ENCODE measurements at places on chromosomes 5 and 9.

- no peak for DNase-seq
Measured at GRCh38 chr5:87752362-87752761, 339.6 kb upstream of the CCNH start.

DNA sequence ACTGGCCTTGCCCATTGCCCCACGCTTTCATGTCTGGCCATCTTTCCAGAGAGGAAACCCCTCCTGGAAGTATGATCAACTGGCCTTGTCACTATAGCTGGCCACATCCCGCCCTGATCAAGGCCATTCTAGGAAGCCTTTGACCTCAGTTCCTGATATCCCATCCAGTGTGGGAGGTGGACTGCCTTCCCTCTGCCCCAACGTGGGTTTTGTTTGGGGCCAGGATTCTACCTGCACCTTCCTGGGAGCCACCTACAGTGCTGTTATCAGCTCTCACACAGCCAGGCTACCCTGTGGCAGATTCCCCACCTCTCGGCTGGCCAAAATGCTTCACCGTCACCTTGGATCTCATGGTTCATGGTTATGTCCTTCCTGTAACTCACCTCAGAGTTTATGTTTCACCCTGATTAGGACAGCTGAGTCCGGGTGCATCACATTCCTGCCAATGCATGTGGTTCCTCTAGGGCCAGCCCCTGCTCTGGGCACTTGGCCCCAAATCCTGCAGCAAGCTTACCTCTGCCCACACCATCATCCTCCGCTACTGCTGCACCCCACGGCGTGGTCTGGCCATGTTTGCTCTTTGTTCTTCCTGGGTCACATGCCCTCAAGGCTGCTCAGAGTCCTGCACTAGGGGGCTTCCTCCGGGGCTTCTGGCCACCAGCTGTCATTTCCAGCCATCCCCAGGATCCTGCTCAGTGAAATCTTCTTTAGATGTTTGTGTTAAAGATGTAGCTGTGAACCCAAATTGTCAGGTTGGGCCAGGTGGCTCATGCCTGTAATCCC is 24.2 kb upstream of the S1PR3 start:
- DNase-seq: no peak

- no peak for DNase-seq
Measured at GRCh38 chr9:91170951-91171350, 190.8 kb downstream of the AUH start.

DNA sequence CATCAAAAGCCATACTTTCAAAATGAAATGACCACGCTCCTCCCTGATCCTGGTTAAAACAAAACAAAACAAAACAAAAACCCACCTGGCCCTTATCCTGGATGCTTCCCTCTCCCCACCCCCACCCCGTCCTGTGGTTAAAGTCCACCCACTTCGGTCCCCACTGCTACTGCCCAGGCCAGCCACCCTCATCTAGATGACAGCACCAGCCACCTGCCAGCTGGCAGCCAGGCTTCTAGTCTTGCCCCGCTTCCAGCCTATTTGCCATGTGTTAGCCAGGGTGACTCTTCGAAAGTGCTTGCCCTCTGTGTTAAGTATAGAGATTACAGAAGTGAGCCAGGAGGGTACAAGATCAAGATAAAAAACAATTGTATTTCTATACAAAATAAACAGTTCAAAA is 27.5 kb upstream of the NCS1 start:
- DNase-seq: no peak

DNA sequence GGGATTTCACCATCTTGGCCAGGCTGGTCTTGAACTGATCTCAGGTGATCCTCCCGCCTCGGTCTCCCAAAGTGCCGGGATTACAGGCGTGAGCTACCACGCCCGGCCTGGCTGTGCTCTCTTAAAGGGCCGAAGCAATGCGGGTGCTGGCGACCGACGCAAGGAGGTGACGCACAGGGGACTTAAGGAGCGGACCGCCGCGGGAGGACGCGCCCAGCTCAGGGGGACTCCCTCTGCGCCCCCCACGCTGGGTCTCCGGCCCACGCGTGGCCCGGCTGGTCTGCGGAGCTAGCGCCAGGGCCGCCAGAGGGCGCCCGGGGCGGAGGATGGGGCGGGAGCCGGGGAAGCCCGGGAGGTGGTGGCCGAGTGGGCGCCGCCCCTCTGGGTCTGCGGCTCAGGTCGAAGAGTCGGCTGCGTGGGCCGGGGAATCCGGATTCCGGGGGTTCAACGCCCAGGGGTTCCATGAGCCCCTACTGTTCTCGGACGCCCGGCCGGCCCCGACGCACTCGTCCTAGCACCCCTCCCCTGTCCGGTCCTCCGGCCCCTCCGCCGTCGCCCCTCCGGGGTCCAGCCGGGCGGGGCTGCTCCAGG is 502 bp upstream of the CERCAM start:
- peak; percentile 76 for DNase-seq

DNA sequence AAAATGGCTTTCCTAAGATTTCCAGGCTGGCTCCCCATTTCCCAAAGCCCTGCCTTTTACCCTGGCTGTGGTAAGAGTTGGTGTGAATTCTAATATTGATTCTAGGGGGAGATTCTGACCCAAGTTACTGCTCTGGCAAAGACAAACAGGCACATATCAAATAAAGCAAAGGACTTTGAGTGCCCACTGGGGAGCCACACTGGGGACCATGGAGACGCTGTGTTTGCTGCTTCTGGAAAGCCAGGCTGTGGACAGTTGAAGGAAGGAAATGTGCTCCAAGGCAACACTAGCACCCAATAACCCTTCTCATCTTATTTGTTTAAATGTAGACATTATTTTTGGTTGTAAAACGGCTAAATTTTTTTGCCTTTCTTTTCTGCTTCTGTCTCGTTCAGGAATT is 78.7 kb downstream of the SNCAIP start:
- DNase-seq: no peak

DNA sequence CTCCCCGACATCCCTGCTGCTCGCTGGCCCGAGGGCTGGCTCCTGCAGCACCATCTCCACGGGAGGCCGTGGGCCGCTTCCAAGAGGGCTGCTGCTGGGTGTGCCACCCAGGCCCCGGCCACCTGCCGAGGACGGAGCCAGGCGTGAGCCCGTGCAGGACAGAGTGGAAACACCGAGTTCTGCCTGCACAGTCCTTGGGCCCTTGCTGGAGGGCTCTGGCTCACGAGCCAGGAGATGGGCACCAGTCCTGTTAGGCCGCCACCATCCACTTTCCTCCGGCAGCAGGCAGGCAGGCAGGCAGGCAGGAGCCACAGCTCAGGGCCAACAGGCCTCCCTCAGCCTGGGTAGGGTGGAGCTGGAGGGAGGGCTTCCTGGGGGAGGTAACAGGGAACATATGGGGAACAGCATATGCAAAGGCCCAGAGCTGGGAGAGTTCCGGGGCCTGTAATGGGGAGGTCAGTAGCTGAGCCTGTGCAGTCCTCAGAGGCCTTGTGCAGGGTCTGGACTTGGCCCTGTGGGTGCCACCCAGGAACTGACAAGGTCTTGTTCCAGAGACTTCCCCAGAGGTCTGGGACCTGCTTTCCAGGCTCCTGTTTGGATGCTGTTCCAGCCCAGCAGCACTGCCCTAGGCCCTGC is 31.9 kb downstream of the RXRA start:
- DNase-seq: no peak

DNA sequence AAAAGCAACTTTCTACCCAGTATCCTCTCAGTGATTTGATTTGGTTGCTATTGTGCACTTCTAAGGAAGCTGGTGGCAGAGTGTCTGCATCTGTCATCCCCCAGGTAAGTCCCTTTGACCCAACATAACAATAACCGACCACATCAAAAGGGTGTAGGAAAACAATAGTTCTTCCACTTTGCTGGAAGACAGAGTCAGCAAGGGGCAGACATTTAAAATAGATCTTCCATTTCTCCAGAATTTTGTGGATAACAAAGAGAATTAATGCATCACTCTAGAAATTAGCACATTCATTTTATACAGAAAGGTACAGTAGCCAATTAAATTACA is 177.5 kb downstream of the EBF1 start:
- no peak for DNase-seq

GRCh38 chr5:38795986-38796741 is 49.6 kb upstream of the OSMR start:
- no peak for DNase-seq

- no peak for DNase-seq
Measured at GRCh38 chr9:126777733-126778132, 27.1 kb upstream of the ZBTB43 start.

GRCh38 chr5:59562756-59563389 is 330.7 kb downstream of the PDE4D start:
- no peak for DNase-seq

DNA sequence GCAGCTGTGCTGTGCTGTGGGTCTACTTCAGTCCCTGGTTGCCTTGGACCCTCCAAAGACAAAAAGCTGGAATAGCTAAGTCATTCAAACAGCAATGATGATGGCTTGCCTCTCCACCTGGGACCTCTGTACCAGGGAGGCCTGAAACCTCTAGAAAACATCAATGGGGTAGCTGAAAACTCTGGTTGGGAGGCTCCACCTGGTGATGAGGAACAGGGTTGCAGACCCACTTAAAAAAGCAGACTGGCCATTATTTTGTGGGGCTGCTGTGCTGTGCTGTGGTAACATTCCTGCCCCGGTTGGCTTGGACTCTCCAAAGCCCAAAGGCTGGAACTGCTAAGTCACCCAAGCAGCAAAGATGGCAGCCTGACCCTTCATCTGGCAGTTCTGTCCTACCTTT is 839.3 kb upstream of the ARRDC3 start:
- no peak for DNase-seq

GRCh38 chr5:73693573-73694061 is 67.6 kb downstream of the ARHGEF28 start:
- DNase-seq: peak; percentile 1

DNA sequence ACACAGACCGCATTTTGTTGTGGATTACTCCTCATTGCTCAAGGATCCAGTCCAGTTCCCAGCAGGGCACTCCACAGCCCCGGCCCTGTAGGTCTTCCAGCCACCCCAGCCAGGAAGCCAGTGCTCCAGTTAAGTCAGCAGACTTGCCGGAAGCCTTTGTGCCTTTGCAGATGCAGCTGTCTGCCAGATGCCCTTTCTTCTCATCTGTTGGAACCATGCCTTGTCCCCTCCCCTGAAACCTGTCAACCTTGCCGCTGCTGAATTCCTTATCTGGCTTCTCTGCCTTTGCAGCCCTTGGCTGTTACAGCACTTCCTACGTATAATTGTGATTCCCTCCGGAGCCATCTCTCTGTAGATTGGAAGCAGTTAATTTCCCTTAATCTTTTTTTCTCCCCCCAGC is 28.4 kb downstream of the PSAT1 start:
- peak; percentile 61 for DNase-seq

GRCh38 chr5:27008604-27009539 is 29.5 kb downstream of the CDH9 start:
- no peak for DNase-seq

DNA sequence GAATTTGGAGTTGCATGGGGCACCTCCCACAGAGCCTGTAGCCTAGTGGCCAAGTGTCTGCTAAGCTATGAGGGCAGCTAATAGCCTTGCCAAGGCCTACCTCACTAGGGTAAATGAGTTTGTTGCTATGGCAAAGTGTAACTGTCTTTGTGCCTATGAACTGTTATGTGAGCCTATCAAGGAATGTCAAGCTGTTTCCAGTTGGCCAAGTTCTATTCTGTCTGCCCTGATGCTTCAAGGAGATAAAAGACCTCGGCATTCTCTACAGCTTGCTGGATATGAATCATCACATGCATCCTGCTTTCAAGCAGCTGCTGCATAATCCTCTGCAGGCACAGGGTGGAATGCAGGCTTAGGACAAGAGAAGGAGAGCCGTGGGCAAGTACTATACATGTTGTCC is 69.8 kb upstream of the CCDC112 start:
- DNase-seq: peak; percentile 73

- no peak for DNase-seq
Measured at GRCh38 chr9:109335121-109335520, 14.3 kb upstream of the EPB41L4B start.

DNA sequence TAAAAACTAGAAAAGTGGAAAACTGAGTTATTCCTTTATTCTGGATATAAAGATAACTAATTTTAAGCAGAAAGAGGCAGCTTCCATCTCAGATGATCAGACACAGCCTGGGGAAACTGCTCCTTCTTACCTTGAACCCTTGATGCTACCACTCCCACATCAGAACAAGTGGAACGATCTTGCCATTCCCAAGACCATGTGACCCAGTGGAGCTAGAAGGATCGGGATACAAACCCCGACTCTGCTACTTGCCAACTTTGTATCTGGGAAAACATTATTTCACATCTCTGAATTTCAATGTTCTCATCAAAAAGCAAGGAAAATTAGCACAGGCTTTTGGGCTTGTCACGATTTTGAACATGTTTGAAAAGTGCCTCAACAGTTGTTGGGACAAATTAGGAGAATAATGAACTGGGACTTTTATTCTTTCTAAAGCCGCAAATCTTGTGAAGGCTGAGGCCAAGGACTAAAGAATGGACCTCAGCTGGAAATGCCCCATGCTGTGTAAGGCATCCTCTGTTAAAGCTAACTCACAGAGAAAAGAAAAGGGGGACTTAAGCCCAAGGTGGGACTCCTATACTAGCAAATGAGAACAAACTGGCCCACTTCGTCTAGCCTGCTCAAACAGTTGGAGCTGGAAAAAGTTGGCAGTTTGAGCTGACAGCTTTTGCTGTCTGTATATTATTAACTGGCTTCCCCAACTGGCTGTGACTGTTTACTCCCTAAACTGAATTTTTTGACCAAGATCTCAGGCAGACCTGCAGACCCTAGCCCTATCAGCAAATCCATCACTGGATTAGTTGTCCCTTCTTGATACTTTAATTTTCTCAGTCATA is 552.3 kb downstream of the EFNA5 start:
- DNase-seq: no peak

DNA sequence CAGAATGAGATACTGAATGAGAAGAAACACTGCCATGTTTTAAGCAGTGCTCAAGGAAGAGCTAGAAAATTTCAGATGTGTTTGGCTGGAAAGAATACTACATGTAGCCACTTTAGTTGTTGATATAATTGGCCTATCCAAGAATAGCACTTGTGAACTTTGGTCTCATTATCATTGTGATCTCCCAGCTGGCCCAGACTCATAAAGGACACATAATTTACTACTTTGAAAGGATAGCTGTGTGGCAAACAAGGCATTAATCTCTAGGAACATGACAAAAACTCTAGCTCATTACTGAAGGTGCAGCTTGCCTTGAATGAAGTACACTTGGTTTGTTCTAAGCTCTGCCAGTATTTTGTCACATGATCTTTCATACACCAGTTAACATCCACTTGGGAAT is 356.3 kb downstream of the CSNK1G3 start:
- DNase-seq: no peak

DNA sequence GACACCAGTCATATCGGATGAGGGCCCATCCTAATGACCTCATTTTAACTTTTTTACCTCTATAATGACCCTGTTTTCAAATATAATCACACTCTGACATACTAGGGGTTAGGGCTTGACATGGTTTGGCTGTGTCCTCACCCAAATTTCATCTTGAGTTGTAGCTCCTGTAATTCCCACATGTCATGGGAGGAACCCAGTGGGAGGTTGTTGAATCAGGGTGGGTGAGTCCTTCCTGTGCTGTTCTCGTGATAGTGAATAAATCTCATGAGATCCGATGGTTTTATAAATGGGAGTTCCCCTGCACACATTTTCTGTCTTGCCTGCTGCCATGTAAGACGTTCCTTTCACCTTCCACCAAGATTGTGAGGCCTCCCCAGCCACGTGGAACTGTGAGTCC is 71.8 kb downstream of the THBS4 start:
- no peak for DNase-seq

Data from erythroblast (primary cell).